ENCODE measurements at places on chromosomes 2 and 18. TPM values are rescaled to one million over a fixed set of nuclear protein-coding genes. Genes with fewer than 3 reads are reported as not detected.

GRCh38 chr2:227884511-227884947 lies 13.1 kb downstream of the DAW1 start:
- H3K36me3 ChIP-seq = no peaks in the 10 kb centered on the region
- H3K4me3 ChIP-seq = no peak overlapping the region
- DNase-seq = peak; percentile 84
- no peak overlapping the region for H3K27ac ChIP-seq
- H3K27me3 ChIP-seq = no peaks in the 10 kb centered on the region

CD8B2 gene
- total RNA-seq = not detected

LRP2 gene
- total RNA-seq = 0.15 TPM

SLC40A1 gene
- total RNA-seq = 997 TPM

CENPA gene
- total RNA-seq = not detected

TPO gene
- total RNA-seq = not detected

DNA sequence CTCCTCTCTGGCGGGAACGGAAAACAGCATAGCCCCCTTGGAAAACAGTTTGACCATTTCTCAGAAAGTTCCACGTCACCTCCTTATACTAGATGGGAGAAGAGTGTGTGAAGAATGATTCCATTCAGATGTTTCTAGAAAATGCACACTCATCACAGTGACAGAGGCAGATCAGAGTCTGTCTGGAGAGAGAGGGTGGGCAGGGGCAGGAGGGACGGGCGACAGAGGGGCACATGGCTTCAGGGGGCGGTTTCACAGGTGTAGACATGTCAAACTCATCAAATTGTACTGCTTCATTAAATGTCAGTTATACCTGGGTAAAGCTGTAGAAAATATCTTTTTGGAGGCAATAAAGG lies 88.8 kb upstream of the TAF1B start:
- no peak for DNase-seq
- no peak overlapping the region for H3K27ac ChIP-seq
- H3K4me1 ChIP-seq = peaks cover 11% of the 10 kb centered on the region
